Thymus (tissue), 14 donors: ENCODE measurements at places on chromosomes 12 and 14. TPM values are rescaled to one million over a fixed set of nuclear protein-coding genes. Genes with fewer than 3 reads are reported as not detected.

IQSEC3 gene
- 0.99 TPM for total RNA-seq

CLEC4A gene
- total RNA-seq = 11.0 TPM

GYS2 gene
- total RNA-seq = not detected

BIN2 gene
- total RNA-seq = 63.3 TPM

RAN gene
- total RNA-seq = 1,047 TPM

CDCA3 gene
- 44.3 TPM for total RNA-seq

SMCO2 gene
- total RNA-seq = 0.71 TPM

NRXN3 gene
- total RNA-seq = 3.7 TPM

VWF gene
- 6.7 TPM for total RNA-seq

TEX52 gene
- total RNA-seq = 0.09 TPM

FLVCR2 gene
- total RNA-seq = 1.9 TPM

KLHDC1 gene
- 3.9 TPM for total RNA-seq

MGST1 gene
- 2.1 TPM for total RNA-seq

GSG1 gene
- 0.05 TPM for total RNA-seq

TCL1B gene
- total RNA-seq = 0.24 TPM

EGLN3 gene
- total RNA-seq = 14.5 TPM

CCDC177 gene
- total RNA-seq = 0.05 TPM

HOXC9 gene
- total RNA-seq = 0.09 TPM

KRT72 gene
- total RNA-seq = 0.33 TPM

PPP4R4 gene
- total RNA-seq = 0.24 TPM

RASSF8 gene
- 6.4 TPM for total RNA-seq

GLIPR1L1 gene
- not detected for total RNA-seq

FAM186B gene
- 0.09 TPM for total RNA-seq

DPPA3 gene
- 0.19 TPM for total RNA-seq
